Naive thymus-derived CD8-positive, alpha-beta T cell (primary cell): ENCODE measurements at places on chromosomes 3 and 15.

GRCh38 chr15:65646486-65646885 lies 24.7 kb downstream of the SLC24A1 start:
- no peak overlapping the region for H3K4me3 ChIP-seq
- H3K27me3 ChIP-seq = no peaks in the 10 kb centered on the region
- H3K4me1 ChIP-seq = peaks cover 3% of the 10 kb centered on the region

GRCh38 chr15:38899300-38899699 lies 334.7 kb upstream of the RASGRP1 start:
- peaks cover 12% of the 10 kb centered on the region for H3K27me3 ChIP-seq
- H3K36me3 ChIP-seq = no peaks in the 10 kb centered on the region
- H3K4me1 ChIP-seq = no peaks in the 10 kb centered on the region
- no peak for DNase-seq
- no peak overlapping the region for H3K27ac ChIP-seq

DNA sequence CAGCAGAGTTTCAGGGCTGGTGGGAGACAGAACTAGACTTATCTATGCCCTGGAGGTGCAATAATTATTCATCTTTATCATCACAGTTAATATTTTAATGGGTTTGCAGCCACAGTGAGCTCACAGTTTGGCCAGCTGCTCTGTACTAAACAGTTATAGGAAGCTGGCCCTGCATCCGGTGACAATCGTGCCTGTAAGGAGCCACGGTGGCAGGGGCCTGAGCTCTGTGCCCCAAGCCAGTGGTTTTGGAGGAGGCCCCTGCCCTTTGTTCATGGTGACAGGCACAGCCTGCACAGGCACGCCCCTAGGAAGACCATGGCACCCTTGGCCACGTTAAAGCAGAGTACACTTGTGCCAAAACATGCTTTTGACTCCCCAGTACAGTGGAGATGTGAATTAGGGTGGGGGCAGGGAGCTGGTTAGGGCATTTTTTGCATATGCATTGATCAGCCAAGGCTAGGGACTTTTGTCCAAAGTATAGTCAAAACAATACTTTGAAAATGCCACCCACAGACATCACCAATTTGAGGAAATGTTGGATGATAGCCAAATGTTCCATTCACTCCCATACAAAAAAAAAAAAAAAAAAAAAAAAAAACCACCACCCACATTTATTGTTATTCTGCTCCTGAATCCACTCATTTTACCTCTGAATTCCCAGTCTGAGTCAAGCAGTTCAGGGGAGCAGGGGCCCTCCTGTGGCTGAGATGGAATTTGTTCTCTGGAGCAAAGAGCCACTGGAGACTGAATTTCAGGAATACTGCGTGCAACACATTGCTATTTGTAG lies 3.4 kb upstream of the RFTN1 start:
- peaks cover 64% of the 10 kb centered on the region for H3K4me1 ChIP-seq
- peak overlapping the region; percentile 47 for H3K4me3 ChIP-seq
- H3K27ac ChIP-seq = peak overlapping the region; percentile 49
- no peaks in the 10 kb centered on the region for H3K27me3 ChIP-seq

GRCh38 chr3:39090922-39091321 lies 16.5 kb downstream of the GORASP1 start:
- no peak overlapping the region for H3K27ac ChIP-seq
- H3K27me3 ChIP-seq = no peaks in the 10 kb centered on the region
- no peaks in the 10 kb centered on the region for H3K4me1 ChIP-seq
- H3K36me3 ChIP-seq = no peaks in the 10 kb centered on the region
- no peak for DNase-seq
- H3K4me3 ChIP-seq = no peak overlapping the region

- H3K4me1 ChIP-seq = peaks cover 2% of the 10 kb centered on the region
- H3K27me3 ChIP-seq = peaks cover 30% of the 10 kb centered on the region
- H3K27ac ChIP-seq = no peak overlapping the region
Measured at GRCh38 chr3:134314588-134315285, 59.5 kb downstream of the AMOTL2 start.

DNA sequence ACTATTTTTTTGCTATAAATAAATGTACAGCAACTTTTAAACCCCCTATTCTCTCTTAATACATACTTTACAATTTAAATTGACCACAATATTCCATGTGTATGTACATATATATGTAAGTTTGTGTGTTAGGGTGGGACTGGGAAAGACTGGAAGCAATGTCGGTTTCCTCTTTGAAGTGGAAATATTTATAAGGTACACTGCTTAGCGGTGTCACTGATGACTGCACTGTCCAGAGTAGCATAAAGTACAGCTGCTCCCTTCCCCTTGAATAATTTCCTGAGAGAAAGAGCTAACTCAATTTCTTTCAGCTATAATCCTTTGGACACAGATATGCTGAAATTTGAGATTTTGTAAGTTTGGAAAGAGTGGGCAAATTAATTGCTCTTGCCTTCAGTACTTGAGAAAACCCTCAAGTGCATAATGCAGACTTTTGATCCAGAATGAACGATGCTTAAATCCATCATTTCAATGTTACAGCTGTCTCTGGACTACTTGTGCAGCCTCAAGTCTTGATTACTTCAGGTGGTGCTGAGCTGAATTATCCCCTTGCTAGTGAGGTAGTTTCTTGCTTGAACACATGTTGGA lies 267.0 kb upstream of the CFAP20DC start:
- DNase-seq = no peak
- no peaks in the 10 kb centered on the region for H3K4me1 ChIP-seq
- no peaks in the 10 kb centered on the region for H3K36me3 ChIP-seq
- H3K4me3 ChIP-seq = no peak overlapping the region
- no peak overlapping the region for H3K27ac ChIP-seq

DNA sequence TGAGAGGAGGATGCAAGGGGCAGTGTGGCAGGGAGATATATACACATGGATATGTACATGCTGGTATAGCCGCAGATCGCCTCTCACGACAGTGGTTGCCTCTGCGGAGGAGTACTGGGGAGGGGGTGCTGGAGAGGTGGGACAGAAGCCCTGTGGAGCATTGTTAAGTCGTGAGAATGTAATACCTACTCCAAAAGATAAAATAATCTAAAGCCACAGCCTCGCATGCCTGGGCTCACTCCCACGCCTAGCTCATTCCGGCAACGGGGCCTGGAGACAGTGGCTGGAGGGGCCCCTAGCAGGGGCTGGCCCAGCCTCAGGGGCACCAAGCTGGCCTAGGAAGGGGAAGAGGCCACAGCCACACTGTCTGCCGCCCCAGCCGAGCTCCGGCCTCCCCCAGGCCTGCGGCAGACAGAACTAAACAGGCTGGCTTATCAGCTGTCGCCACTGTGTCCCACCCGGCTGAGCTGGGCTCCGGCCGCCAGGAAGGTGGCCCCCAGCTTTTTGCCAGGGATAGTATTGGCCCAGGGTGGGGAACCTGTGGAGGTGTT lies 65.1 kb upstream of the LCTL start:
- no peaks in the 10 kb centered on the region for H3K36me3 ChIP-seq
- no peak overlapping the region for H3K27ac ChIP-seq

DNA sequence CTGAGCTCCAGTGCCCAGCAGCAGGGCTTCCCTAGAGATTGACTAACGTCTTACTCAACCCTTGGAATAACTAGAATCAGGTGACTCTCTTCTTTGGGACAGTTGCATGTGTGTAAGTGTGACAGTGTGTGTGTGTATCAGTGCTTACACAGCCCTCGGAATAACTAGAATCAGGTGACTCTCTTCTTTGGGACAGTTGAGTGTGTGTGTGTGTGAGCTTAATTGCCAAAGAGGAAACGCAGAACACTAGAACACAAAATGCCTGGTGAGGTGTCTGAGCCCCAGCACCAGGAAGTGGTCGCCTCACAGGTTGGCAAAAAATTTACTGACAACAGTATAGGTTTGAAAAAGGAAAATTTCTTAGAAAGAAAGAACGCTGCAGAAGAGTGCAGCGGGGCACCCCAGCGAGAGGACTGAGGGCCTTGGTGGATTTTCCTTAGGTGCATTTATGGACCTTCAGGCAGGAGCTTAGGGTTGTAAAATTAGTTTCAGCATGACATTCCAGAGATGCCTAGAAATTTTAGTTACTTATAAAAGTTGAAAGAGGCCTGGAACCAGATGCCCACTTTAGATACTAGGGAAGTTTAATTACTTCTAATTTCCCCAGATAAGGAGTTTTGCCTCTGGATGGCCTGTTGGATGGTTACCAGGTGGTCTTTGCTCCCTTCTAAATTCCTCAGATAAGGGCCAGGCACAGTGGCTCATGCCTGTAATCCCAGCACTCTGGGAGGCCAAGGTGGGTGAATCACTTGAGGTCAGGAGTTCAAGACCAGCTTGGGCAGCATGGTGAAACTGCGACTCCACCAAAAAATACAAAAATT lies 3.7 kb upstream of the WDR82 start:
- H3K4me1 ChIP-seq = peaks cover 64% of the 10 kb centered on the region
- H3K27me3 ChIP-seq = no peaks in the 10 kb centered on the region
- DNase-seq = peak; percentile 61
- H3K27ac ChIP-seq = peak overlapping the region; percentile 93

- H3K27ac ChIP-seq = no peak overlapping the region
- H3K4me3 ChIP-seq = no peak overlapping the region
- peaks cover 11% of the 10 kb centered on the region for H3K27me3 ChIP-seq
- no peak for DNase-seq
Measured at GRCh38 chr15:99211926-99212325, 37.5 kb downstream of the TTC23 start.

DNA sequence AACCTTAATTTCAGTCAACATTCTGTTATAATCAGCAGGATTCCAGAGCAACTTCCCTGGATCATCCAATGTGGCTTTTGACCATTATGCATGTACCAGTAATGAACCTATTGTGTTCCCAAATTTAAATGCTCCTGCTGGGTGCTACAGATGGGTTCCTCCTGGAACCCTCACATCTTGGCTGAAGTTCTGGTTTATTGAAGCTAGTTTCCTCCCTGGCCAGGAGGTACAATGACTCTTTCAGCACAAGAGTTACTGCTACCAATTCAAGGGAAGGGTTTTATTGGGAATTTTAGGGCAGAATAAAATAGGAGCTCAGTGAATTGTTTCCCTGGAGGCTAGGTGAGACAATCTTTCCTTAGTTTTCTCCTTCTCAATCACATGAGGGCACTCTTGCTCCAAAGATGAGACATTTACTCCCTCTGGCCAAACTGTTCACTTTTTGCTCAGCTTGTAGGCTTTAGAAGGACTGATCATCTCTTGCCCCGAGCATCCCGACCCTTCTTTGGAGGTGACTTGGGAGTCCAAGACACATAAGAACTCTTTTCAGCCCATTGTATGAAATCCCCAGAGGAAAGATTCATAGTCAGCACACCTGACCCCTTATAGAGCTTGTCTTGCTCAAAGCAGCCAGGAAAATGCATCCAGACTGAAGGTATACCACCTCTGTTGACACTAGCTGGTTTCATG lies 8.8 kb upstream of the NPHP3 start:
- H3K4me1 ChIP-seq = no peaks in the 10 kb centered on the region
- no peak overlapping the region for H3K27ac ChIP-seq
- peaks cover 2% of the 10 kb centered on the region for H3K27me3 ChIP-seq
- no peaks in the 10 kb centered on the region for H3K36me3 ChIP-seq
- no peak for DNase-seq
- no peak overlapping the region for H3K4me3 ChIP-seq

DNA sequence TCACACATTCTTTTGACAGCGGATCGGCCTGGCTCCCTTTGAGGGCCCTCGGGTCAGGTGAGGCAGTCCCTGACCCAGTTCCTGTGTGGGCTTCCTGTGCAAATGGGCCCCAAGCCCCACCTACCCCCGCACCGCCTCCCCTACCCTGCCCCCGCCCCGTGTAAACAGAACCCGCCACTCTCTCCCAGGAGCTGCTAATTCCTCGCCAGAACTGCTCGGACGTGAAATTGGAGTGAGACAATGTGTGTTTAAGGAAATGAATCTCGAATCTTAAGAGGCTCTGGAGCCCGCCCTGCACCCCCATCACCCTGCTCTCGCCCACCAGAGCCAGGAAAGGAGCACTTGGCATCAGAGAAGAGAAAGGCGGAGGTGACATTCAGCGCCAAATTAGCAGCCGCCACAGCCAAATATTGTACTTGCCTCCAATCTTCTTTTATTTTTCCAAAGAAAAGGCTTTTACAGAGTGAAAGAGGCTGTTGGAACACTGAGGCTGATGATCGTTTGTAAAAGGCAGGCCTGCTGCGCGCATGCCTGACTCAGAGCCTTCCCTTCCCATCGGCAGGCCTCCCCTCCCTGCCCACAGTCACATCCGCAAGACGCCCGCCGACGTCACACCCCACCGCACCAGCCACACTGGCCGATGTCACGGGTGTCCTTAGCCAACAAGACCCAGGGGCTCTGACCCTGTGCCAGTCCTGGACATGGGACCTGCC lies 53.1 kb downstream of the CACNA2D2 start:
- DNase-seq = peak; percentile 91
- H3K4me1 ChIP-seq = peaks cover 55% of the 10 kb centered on the region
- H3K4me3 ChIP-seq = peak overlapping the region; percentile 84
- H3K27ac ChIP-seq = peak overlapping the region; percentile 94

GRCh38 chr3:29412110-29412509 lies 131.2 kb downstream of the RBMS3 start:
- no peaks in the 10 kb centered on the region for H3K36me3 ChIP-seq
- no peaks in the 10 kb centered on the region for H3K27me3 ChIP-seq
- H3K27ac ChIP-seq = no peak overlapping the region
- no peaks in the 10 kb centered on the region for H3K4me1 ChIP-seq
- no peak overlapping the region for H3K4me3 ChIP-seq

DNA sequence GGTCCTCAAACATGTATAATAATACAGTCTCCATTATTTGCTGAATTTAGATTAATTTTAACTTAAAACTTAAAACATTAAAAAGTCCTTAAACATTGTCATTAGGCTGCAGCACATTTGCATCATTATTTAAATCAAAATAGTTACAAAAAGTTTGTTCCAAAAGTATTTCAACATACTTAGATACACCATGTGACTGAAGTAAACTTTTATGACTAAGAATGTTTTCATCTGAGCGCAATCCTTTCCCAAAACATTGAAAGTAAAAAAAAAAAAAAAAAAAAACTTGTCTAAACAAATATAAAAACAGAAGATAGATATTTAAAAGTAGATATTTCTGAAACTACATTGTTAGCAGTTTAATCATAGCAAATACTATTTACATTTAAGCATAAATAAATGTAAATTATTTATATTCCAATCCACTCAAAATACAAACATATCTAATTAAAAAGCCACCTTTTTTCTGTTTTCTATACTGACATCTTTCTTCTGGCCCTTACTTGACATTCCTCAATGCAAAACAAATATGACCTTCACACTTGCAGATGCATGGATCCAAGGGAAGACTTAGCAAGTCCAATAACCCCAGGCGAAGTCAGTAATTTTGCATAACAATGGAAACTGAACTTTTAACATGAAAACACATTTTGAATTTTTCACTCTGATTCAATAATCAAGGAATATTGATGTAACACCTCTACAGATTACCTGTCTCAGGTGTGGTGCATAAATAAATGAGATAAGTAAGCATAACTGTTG lies 10.3 kb downstream of the FAM227B start:
- H3K4me1 ChIP-seq = no peaks in the 10 kb centered on the region
- H3K36me3 ChIP-seq = peaks cover 51% of the 10 kb centered on the region
- no peak overlapping the region for H3K27ac ChIP-seq
- no peak for DNase-seq
- no peak overlapping the region for H3K4me3 ChIP-seq

GRCh38 chr3:138938877-138939560 lies 7.9 kb downstream of the FOXL2 start:
- no peak overlapping the region for H3K27ac ChIP-seq
- H3K36me3 ChIP-seq = peaks cover 2% of the 10 kb centered on the region
- H3K4me1 ChIP-seq = peaks cover 38% of the 10 kb centered on the region
- peak overlapping the region; percentile 66 for H3K4me3 ChIP-seq
- peaks cover 73% of the 10 kb centered on the region for H3K27me3 ChIP-seq
